ENCODE measurements at places on chromosomes 5 and 9.

GRCh38 chr9:70531311-70531710, 116.9 kb upstream of the KLF9 start:
- no peak for DNase-seq

GRCh38 chr9:121871431-121872025, 220.1 kb downstream of the DAB2IP start:
- no peak for DNase-seq

DNA sequence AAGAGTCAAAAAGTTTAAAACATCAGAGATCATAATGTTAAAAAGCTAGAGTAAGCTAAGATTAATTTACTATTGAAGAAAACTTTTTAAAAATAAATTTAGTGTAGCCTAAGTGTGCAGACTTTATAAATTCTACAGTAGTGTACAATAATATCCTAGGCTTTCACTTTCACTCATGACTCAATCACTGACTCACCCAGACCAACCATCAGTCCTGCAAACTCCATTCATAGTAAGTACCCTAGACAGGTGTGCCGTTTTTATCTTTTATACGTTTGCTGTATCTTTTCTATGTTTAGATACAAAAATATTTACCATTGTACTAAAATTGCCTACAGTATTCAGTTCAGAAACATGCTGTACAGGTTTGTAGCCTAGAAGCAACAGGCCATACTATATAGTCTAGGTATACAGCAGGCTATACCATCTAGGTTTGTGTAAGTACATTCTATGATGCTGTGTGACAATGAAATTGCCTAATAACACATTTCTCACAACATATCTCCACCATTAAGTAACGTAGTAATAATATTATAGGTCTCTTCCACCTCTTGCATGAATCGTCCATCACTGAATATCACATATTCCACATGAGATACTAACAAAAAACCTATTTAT, 59.2 kb downstream of the MEGF9 start:
- no peak for DNase-seq

GRCh38 chr9:95230046-95230445, 87.5 kb downstream of the FANCC start:
- no peak for DNase-seq
